ENCODE measurements at places on chromosomes 2 and 18.

GRCh38 chr2:61582165-61582564, 44.0 kb upstream of the XPO1 start:
- H3K27ac ChIP-seq, result no peak overlapping the region
- DNase-seq, result no peak
- H3K4me3 ChIP-seq, result no peak overlapping the region
- peaks cover 6% of the 10 kb centered on the region for H3K4me1 ChIP-seq
- H3K27me3 ChIP-seq, result no peaks in the 10 kb centered on the region
- no peaks in the 10 kb centered on the region for H3K36me3 ChIP-seq

DNA sequence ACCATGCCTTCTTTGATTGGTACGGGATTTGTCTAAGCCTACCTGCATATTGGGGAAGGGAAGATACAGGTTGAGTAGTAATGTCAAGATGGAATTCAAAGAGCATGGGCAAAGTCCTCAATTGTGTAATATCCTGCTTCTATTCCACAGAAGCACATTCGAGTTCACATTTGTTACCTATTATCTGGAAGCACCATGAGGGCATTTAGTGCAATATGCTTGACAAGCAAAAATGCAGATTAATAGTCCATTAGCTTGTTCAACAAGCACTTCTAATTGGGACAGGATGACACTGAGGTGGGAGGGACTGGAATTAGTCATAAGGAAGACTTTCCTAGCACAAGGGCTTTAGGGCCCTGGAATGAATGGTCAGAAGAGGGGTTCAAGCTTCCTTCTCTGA, 40.5 kb downstream of the MYO5B start:
- no peaks in the 10 kb centered on the region for H3K36me3 ChIP-seq
- H3K27ac ChIP-seq, result no peak overlapping the region

GRCh38 chr2:218033208-218033589, 30.4 kb upstream of the TNS1 start:
- no peaks in the 10 kb centered on the region for H3K27me3 ChIP-seq
- H3K36me3 ChIP-seq, result no peaks in the 10 kb centered on the region
- DNase-seq, result no peak

DNA sequence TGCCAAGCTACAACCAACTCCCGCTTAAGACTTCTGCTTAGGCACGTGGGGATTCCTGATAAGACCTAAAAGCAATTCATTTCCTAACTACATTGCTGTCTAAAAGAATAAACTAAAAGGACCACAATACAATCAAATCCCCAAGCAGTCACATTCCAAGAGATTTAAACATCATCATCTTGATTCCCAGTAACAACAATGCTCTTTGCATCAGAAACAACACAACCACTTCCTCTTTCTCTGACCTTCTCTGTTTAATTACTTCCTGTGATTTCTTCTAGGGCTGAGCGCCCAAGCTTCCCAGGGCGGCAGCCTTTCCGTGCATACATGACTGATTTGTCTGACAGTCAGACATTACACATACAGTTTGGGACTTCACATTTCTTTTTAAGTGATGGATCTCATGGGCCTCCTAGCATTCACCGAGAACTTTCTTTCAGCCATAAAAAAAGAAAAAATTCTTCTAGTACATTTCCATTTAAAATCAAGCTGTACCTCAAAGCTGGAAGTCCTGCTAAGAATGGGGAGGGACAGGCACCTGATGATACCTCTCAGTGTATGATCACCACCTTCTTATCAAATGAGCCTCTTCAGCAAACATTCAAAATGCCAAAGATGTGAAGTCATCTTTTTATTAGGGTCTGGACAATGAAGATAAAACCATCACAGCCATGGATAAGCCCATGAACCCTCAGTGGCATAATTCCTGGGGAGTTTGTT, 11.5 kb downstream of the SPRED2 start:
- no peaks in the 10 kb centered on the region for H3K36me3 ChIP-seq
- peak overlapping the region; percentile 73 for H3K27ac ChIP-seq
- H3K4me3 ChIP-seq, result no peak overlapping the region
- peaks cover 5% of the 10 kb centered on the region for H3K27me3 ChIP-seq

DNA sequence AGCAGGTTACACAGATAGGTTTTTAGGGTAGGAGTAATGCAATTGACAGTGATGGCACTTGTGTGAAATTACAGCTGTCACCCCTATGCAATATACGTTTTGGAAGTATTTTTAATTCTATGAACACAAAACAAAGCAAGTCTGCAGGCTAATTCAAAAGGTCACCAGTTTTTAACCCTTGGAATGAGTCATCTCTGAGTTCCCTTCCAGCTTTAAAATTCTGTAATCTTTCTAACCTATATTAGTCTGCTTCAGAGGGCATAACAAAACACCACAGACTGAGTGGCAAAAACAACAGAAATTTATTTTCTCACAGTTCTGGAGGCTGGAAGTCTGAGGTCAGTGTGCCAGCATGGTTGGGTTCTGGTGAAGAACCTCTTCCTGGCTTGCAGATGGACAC, 596.9 kb upstream of the HNMT start:
- H3K27me3 ChIP-seq, result no peaks in the 10 kb centered on the region
- H3K36me3 ChIP-seq, result no peaks in the 10 kb centered on the region
- no peak for DNase-seq
- H3K4me1 ChIP-seq, result no peaks in the 10 kb centered on the region
- H3K4me3 ChIP-seq, result no peak overlapping the region
- H3K27ac ChIP-seq, result no peak overlapping the region

All from activated T-cell treated with anti-CD3 and anti-CD28 coated beads, Interleukin-2, amount 50 U/mL, for 24 hours (primary cell).